Esophagus mucosa (tissue), 1 donor: ENCODE measurements at places on chromosomes 1 and 21. TPM values are rescaled to one million over a fixed set of nuclear protein-coding genes. Genes with fewer than 3 reads are reported as not detected.
A peak's percentile ranks its signal among the peaks of the same experiment; 100 is the strongest.

The SEMA6C gene
- total RNA-seq = 0.88 TPM

The UTP11 gene
- total RNA-seq = 30.3 TPM

The LRRC8B gene
- 19.6 TPM for total RNA-seq

The AMY2B gene
- 2.9 TPM for total RNA-seq

The ITGB2 gene
- total RNA-seq = 7.1 TPM

The LIN28A gene
- total RNA-seq = not detected

The TMEM82 gene
- not detected for total RNA-seq

GRCh38 chr1:97412166-97412565, 508.7 kb downstream of the DPYD start:
- ATAC-seq = no peak

GRCh38 chr1:190858140-190858539, 380.5 kb upstream of the BRINP3 start:
- ATAC-seq = no peak

DNA sequence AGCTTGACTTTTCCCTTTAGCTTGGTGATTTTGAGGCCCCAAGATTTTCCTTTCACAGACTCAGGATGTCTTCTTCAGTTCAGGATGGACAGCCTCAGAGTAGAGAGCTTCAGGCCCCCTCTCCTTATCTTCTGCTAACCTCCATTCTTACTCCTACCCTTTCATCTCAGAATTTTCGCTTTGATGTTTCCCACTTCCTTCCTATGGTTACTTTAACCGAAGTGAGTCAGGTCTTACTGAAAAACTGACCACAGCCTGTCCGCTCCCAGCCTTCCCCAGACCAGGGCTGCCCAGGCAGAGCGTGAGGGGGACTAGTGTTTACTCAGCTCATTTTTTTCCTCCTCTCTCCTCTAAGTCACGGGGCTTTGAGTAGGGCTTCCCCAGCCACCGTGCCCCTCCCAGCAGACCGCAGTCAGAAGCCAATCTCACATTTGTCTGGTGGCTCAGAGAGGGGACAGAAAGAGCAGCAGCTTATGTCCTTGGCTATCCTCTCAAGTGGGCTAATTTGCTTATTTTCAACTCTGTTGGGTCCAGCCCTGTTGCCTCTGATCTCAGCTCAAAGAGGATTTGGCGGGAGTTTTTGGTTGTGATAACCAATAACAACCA, 4.2 kb upstream of the IL19 start:
- ATAC-seq = peak; percentile 60

DNA sequence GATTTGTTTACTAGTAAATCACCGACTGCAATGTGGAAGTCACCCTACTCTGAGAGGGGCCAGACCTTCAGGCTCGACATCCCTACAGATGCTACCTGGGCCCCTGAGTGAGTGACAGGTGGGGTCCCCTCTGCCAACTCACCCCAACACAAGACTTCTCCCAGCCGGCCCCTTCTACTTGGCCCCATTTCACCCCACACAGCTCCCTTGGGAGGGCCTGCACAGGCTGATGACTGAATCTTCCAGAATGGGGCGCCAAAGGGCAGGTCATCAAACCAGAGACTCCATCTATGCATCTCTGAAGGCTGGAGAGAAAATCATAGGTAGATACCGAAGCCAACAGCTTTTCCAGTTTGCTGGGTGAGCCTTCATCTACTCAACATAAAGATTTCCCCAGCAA, 9.4 kb upstream of the S100A8 start:
- peak; percentile 25 for ATAC-seq

GRCh38 chr1:12144236-12144635, 22.6 kb upstream of the TNFRSF1B start:
- ATAC-seq = no peak

- no peak for ATAC-seq
Observed at GRCh38 chr1:36706416-36706815, 223.7 kb upstream of the CSF3R start.

DNA sequence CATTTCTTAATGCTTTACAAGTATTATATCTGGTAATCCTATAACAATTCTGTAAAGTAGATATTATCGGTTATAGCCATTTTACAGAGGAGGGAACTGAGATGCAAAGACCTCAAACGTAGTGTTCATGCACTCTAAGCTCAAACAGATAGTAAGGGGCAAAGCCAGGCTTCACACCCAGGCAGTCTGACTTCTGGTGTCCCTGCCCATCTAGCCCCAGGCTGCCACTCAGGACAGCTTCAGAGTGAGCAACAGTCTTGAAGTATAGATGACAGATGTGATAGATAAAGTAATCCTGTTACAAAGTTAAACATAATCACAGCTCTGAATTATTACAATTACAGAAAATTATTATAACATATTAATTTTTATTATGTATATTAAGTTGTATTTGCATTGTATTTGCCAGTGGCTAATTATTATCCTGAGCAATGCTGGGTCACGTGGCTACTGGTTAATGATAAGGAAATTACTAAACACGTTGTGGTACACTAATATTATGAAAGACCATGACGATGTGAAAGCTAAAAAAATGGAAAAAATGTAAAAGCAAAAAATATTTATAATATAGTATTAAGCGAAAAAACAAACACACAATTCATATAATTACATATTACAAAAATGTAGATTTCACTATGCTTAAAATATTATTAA, 6.1 kb upstream of the TRAF3IP3 start:
- ATAC-seq = no peak

GRCh38 chr1:204457666-204458065, 36.9 kb downstream of the PIK3C2B start:
- ATAC-seq = no peak

DNA sequence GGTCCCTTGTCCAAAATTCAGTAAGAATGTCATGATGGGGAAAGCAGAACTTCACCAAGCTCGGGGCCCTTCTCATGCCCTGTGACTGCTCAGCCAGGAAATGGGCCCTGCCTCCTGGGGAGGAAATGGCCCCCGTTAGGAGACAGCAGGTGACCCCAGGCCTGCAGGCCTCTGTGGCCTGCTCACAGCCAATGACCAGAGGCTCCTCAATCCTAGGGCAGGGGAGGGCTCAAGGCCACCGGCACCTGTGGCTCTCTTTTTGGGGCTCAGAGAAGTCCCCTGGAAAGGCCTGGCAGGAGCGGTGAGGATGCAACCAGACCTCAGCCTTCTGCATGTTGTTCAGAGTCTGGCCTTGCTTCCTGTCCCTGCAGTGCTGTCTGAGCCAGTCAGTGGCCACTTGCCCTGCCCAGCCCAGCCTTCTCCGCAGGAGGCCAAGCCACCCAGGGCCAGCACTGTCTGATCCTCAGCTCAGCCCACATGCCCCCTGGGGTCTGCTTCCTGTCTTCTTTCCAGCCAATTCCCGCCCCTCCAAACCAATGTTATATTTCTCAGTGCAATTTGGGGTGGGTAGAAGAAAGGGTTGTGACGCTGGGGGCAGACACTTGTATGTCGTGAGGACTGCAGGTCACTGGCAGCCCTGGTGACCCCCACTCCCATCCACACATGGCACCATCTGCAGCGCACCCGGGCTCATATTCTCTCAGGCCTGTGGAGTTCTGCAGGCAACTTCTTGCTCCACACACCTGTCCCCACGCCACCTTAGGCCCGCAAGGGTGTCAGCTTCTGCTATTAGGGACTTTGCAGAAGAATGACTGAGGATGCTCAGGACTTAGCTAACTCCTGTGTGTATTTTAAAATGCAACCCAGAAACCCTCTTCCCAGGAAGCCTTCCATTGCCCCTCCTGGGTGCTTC, 83.6 kb downstream of the ITPKB start:
- ATAC-seq = no peak

DNA sequence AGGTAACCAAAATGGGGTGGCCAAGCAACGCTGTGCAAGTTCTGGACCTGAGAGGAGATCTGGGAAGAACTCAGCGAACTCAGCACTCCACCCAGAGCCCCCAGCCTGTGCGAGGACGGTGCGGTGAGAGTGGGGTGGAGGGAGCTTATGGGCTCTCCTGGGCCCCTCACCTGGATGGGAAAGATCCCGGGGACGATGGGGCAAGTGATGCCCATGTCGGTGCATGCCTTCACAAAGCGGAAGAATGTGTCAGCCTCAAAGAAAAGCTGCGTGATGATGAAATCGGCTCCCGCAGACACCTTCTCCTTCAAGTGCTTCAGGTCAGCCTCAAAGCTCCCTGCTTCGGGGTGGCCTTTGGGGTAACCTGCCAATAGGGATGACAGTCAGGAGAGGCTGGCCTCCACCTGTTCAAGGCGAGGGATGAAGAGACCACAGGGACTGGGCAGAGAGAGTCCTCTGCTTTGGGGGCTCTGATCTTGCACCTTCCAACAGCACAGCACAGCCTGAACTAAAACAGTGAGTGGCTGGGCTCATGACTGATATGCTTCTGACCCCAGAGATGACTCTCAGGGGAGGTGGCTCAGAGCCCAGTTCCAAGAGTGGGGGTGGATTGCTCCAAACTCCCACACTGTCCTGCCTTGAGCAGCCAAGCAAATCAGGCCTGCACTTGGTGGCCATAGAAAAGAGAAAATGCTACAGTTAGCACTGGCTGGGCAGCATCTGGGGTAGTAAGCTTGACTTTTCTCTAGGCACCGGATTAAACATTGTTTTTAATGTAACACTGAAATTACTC, 9.5 kb downstream of the MTHFR start:
- peak; percentile 24 for ATAC-seq

- no peak for ATAC-seq
Observed at GRCh38 chr1:26121854-26122773, 10.5 kb downstream of the PDIK1L start.
